Activated CD4-positive, alpha-beta T cell treated with anti-CD3 and anti-CD28 coated beads for 48 hours (primary cell): ENCODE measurements at places on chromosomes 1 and 21.
A peak's percentile ranks its signal among the peaks of the same experiment; 100 is the strongest.

- DNase-seq = no peak
Measured at GRCh38 chr1:53637511-53638359, 101.2 kb downstream of the GLIS1 start.

GRCh38 chr1:165434281-165434680 lies 10.6 kb downstream of the RXRG start:
- no peak for DNase-seq

GRCh38 chr1:179366093-179366800 lies 476 bp downstream of the AXDND1 start:
- peak; percentile 13 for DNase-seq

DNA sequence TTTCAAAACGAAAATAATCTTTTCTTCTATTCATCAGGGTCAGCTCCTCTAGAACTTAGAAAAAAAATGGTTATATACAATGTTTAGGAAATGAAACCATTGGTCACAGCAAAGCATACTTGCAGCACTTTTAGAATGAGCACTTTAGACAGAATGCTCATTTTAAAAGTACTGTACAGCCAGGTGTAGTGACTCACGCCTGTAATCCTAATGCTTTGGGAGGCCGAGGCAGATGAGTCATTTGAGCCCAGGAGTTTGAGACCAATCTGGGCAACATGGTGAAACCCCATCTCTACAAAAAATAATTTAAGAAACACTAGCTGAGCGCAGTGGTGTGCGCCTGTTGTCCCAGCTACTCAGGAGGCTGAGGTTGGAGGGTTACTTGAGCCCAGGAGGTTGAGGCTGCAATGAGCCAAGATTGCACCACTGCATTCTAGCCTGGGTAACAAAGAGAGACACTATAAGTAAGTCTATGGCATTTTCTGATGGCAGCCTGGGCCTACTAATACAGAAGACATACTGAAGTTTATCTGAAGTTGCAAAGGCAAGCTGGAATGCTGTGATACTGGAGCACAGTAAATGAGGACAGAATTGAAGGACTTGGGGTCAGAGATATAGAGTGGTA lies 48.9 kb upstream of the ZNF326 start:
- peak; percentile 31 for DNase-seq

DNA sequence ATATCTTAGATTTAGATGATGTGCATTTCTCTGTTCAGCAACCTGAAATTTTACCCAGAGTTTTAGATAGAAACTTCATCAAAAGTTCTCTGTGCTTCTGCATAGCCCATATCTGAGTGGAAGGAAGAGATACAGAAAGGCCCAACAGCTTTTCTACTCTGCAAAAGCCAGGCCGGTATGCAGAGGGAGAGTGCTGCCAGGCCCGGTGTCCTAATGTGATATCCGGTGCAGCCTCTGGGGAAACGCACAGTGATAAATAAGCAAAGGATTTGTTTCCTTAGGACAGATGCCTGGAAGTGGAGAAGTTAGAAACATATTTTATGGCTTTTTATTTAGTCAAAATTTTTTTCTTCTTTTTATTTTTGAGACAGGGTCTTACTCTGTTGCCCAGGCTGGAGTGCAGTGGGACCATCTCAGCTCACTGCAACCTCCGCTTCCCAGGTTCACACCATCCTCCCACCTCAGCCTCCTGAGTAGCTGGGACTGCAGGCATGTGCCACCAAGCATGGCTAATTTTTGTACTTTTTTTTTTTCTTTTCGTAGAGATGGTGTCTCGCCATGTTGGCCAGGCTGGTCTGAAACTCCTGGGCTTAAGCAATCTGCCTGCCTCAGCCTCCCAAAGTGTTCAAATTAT lies 145.8 kb downstream of the PATJ start:
- no peak for DNase-seq

GRCh38 chr1:44603718-44604117 lies 70.6 kb downstream of the TMEM53 start:
- DNase-seq = no peak
